ENCODE measurements at places on chromosomes 3 and 15.

DNA sequence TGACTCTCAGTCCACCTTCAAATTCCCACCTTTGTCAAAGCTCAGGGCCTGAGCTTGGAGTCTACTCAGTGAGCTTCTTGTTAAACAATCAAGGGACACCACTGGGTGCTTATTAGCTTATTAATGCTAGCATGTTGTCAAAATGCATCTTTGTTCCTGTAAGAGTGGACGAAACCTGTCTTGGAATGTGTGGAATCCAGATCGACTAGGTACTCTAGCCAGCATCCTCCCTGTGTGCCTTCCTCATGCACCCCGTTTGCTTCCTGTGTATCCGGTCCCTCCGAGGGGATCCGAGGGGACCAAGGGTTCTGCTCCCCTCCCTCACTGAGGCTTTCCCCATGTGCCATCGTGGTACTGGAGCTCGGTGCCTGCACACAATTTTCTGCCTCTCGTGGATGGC is 75.7 kb upstream of the UBE3A start:
- DNase-seq, result no peak

GRCh38 chr15:40450047-40450446 is 9.3 kb downstream of the BAHD1 start:
- DNase-seq, result no peak

- DNase-seq, result no peak
Observed at GRCh38 chr3:131242201-131242600, 139.4 kb upstream of the NUDT16 start.

DNA sequence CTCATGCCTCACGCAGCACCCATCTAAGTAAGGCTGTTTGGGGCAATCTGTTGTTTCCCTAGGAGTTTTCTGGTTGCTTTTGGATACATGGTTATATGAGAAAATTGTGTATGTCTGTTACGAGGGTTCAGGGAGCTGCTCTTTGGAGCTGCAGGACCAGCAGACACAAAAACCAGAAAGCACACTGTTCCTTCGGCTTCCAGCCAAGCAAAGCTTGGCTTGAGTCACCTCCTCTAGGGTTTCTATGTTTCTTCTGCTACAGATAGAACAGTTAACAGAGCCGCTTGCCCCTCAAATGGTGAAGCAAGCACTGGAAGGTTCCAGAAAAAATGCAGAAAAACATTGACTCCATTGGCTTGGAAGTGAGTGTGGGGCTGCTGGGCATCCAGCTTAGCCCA is 49.2 kb upstream of the CTDSPL start:
- DNase-seq, result no peak

GRCh38 chr15:80455051-80455648 is 51.0 kb downstream of the ARNT2 start:
- DNase-seq, result no peak

GRCh38 chr15:82043130-82043673 is 2.6 kb downstream of the MEX3B start:
- DNase-seq, result no peak

DNA sequence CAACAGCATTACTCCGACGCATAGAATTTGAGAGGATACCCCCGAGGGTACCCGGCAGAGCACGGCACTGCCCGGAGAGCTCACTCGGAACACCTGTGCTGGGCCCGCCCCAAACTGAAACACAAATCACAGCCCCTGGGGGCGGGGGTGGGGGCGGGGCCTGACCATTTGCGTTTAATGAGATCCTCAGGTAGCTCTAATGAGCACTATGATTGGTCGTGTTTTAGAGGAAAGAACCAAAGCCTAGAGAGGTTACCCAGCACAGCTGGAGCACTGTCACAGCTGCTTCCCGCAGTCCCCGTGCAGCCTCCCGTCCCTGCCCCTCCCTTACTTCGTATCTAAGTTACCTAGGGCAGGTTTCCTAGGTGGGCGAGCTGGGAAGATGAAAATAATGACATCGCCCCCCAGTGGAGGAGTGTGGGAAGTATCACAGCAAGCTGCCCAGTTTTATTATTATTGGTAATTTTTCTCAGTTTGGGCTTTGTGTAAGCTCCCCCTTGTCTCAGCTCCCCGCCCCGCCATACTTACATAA is 187.1 kb downstream of the PDE8A start:
- no peak for DNase-seq

DNA sequence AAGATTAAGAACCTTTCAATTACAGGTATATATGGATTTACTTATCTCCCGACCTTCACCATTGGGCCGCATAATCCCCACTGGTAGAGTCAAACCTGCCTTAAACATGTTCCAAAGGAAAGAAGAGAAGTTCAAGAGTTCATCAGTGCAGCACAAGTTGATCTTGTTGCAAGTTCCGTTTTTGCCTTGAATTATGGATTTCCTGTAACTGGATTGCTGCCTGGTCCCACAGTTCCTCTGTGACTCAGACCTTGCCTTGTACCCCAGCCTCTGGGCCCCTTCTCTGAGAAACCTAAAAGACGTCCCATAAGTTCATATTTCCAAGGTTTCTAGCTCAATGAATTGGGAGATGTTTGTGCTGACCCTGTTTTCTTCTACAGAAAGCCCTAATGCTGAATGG is 112.5 kb upstream of the THBS1 start:
- no peak for DNase-seq

- DNase-seq, result no peak
Observed at GRCh38 chr15:94383706-94384105, 152.3 kb downstream of the MCTP2 start.

DNA sequence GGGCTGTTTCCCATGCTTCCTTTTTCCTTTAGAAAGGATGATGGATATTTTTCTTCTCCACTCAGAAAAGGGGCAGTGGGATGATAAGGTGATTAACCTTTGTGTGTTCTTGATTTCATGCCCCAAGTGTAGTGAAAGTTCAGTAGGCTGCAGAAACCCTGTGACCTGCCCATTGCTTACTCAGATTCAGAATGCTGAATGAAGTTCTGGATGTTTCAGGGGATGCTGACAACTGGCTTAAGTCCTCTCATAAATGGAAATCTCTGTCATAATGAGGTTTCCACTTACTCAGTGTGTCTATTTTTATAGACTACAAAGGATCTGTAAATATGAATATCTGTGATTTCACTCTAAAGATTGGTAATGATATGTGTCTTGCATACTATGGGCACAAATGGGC is 471.3 kb upstream of the TPRG1 start:
- no peak for DNase-seq

DNA sequence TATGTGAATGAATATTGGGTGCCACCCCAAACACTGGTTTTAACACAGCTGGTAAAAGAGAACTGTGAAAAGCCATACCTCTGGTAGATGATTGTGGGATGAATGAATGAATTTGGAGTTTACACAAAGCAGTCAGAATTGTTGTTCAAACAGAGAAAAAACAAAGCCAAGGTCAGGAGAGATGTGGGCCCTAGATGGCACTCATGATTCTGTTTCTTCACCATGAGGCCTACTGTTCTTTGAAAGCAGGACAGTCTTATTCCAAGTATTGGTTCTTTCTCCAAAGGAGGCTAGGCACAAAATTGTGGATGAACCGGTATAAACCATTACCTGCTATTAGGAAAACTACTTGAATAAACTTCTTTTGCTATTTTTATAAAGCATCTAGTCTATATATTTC is 97.6 kb downstream of the SAMMSON start:
- DNase-seq, result no peak

- DNase-seq, result no peak
Observed at GRCh38 chr15:100703032-100703578, 100.7 kb downstream of the ASB7 start.

- no peak for DNase-seq
Observed at GRCh38 chr3:10555263-10555662, 49.9 kb upstream of the ATP2B2 start.

- DNase-seq, result no peak
Observed at GRCh38 chr3:40913641-40914040, 285.7 kb upstream of the CTNNB1 start.

DNA sequence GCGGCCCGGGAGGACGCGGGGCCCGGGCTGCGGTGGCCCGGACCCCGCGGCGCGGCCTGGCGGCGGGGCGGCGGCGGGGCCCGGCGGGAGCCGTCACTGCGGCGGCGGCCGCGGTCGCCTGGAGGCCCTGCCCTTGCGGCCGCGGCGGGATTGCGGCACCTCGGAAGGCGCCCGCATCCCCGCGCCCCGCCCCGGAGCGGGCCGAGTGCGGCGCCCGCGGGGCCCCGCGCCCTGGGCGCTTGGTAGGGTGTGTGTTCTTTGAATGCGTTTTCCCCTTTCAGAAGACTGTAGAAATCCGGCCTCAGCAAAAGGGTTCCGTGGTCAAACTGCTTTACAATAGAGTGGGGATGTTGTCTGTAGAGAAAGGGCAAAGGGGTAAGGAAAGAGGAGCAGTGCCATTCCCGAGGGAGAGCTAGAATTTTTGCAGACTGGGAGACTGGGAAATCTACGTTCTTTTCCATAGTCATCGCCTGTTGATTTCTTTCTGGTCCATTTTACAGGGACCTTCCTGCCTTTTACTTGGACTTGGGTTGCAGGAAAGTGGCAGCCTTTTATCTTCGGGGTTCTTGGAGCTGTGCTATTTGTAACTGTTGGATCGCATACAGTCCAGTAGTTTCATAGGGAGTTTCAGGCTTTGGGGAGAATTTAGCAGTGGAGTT is 630 bp downstream of the SNRK start:
- no peak for DNase-seq

GRCh38 chr3:117630885-117631284 is 921.3 kb downstream of the TUSC7 start:
- DNase-seq, result no peak

- DNase-seq, result no peak
Observed at GRCh38 chr3:186909078-186909853, 21.1 kb upstream of the ST6GAL1 start.

DNA sequence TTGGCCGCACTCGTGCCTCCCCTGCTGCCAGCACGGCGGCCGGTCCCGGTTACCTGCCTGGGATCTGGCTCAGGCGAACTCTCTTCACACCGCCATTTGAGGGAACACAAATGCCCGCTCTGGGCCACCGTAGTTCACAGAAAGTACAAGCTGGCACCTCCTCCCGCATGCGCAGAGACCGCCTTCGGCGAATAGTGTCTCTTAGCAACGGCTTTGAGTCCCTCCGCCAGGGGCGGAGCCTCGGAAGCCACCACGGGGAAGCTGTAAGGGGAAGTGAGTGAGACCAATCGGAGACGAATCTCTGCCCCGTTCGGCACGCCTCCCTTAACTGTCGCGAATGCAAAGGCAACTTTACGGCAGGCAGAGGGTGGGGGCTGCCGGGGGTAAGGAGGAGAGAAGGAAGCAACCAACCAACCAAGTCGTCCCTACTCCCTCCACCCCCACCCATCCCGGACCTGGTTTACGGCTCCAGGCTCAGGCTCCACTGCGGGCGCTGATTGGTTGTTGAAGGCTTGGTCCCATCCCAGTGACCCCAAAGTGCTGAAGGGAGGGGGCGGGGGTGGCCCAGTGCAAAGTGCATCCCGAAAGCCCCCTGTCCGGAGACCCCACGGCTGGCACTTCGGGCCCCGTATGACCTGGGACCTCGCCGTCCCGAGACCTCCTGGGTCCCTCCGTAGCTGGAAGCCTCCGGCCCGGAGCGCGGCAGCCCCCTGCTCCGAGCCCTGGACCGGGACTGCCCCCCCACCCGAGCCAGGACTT is at the start of the genes ASB7 and LINS1:
Gene ASB7 (plus strand): TSS at position 526 of the 759 bp plus-strand sequence. CDS start 9,628 bp downstream, outside the sequence.
Gene LINS1 (minus strand): TSS at position 121 of the 759 bp plus-strand sequence. CDS start 21,342 bp downstream, outside the sequence.
- DNase-seq, result peak; percentile 100

- no peak for DNase-seq
Observed at GRCh38 chr3:134911586-134912548, 116.8 kb downstream of the EPHB1 start.

DNA sequence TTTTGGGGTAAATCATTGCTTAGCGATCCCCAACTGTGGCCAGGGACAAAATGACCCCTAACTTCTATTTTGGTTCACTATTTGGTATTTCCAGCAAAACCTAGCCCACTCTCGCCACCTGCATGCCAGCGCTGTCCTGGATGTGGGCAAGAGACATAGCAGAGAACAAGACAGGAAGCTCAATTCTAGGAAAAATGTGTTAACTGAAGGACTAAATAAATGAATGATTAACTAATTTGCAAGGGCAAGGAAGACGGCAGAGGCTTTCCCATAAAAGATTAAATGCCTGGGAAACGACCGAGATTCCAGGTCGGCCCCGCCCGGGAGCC is 408 bp downstream of the NICN1 start:
- no peak for DNase-seq

- peak; percentile 98 for DNase-seq
Observed at GRCh38 chr3:111737706-111738086, 121.4 kb upstream of the PHLDB2 start.

DNA sequence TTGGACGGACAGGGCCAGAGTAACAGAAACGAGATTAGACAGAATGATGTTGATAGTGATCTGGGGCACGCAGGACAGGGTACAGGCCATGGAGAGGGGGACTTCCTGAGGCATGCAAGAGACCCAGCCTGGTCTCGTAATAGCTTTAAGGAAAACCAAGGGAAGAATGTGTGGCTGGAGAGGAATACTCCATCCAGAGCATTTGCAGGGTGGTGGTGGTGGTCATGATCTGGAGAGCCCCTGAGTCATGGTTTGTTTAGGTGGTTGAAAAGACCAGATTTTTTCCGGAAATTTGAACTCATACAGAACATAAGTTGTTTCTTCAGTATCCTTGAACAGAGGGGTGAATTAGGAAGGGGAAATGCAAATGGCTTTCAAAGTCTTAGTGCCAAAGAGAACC is 138.5 kb downstream of the DUT start:
- no peak for DNase-seq

- no peak for DNase-seq
Observed at GRCh38 chr15:83656943-83657528, 3.1 kb downstream of the ADAMTSL3 start.

- no peak for DNase-seq
Observed at GRCh38 chr3:30644615-30645014, 38.2 kb downstream of the TGFBR2 start.

GRCh38 chr3:174812172-174812862 is 46.8 kb upstream of the NAALADL2 start:
- DNase-seq, result no peak

DNA sequence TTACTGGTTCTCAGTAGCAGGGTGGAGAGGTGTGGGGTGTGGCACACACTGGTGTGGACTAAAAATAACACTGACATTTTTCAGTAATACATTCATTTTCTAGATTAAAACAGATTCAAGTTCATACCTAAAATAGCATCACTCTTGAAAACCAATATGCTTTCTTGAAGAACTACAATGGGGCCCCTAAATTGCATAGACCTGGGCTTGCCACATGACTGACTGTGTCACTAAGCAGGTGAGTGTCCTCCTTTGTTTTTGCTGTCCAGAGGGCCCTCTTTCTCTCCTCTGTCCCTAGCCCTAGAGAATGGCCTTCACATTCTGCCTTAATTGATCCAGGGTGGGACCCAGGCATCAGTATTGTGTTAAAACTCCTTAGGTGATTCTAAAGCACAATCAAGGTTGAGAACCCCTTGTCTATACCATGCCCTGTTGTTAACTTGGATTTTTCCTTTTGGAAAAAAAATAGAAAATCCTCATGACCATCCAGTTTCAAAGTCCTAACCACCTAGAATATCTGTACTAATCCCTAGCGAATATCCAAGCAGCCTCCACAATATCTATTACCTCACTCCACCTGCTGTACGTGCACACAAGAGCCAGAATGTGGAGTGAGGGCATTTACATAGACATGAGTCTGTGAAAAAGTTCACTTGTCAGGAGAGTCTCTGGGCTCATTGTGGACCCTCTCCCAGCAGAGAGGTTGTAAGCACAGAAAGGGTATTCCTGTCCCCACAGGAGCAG is 18.7 kb upstream of the TMEM41A start:
- no peak for DNase-seq

GRCh38 chr15:25250906-25251622 is 187.8 kb downstream of the UBE3A start:
- DNase-seq, result no peak

Data from non-pigmented ciliary epithelial cell (primary cell).